Hepatocyte (in vitro differentiated cells): ENCODE measurements at places on chromosomes 7 and 10. TPM values are rescaled to one million over a fixed set of nuclear protein-coding genes. Genes with fewer than 3 reads are reported as not detected.

- H3K4me3 ChIP-seq: no peak overlapping the region
- H3K4me1 ChIP-seq: peaks cover 7% of the 10 kb centered on the region
- peak; percentile 48 for DNase-seq
- H3K27me3 ChIP-seq: no peaks in the 10 kb centered on the region
- H3K27ac ChIP-seq: peak overlapping the region; percentile 45
Observed at GRCh38 chr7:121313793-121314676, 14.8 kb upstream of the WNT16 start.

DNA sequence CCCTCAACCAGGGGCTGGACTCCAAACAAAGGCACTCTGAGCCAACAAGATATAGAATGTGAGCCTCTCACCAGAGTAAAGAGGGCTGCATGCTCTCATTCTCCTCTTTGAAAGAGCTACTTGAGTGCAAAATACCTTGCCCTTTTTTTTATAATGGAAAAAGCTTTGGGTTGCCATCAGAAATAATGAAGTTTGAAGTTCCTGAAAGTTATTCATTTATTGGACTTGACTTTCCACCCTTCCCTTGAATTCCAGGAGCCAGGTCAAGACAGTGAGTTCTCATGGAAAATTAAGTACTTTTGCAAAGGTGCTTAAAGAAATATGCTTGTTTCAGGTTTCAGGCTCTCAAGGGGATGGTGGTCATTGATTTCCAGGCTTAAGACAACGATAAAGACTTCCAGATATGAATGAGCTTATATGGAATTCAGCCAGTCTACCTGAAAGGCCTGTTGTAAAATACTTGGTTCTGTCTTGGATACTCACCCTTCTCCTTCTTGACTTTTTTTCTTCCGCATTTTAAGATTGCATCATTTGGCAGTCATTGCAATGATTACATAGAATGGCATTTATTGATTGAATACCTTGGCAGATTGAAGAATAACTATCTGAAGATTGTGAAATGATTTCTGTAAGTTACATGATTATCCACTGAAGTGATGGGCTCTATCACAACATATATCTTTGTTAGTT lies 696.4 kb downstream of the INHBA start:
- H3K36me3 ChIP-seq: no peaks in the 10 kb centered on the region
- no peak overlapping the region for H3K4me3 ChIP-seq
- H3K4me1 ChIP-seq: no peaks in the 10 kb centered on the region

DNA sequence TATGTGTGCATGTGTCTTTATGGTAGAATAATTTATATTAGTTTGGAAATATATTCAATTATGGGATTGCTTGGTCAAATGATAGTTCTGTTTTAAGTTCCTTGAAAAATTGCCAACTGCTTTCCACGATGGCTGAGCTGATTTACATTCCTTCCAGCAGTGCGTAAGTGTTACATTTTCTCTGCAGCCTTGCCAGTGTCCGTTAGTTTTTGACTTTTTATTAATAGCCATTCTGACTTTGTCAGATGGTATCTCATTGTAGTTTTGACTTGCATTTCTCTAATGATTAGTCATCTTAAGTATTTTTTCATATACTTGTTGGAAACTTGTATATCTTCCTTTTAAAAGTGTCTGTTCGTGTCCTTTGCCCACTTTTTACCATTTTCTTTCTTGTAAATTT lies 434.2 kb upstream of the POT1 start:
- H3K27ac ChIP-seq: no peak overlapping the region
- DNase-seq: no peak
- H3K4me3 ChIP-seq: no peak overlapping the region
- no peaks in the 10 kb centered on the region for H3K4me1 ChIP-seq
- no peaks in the 10 kb centered on the region for H3K36me3 ChIP-seq
- no peaks in the 10 kb centered on the region for H3K27me3 ChIP-seq

GRCh38 chr10:73136627-73137026 lies 26.4 kb downstream of the NUDT13 start:
- DNase-seq: peak; percentile 41
- no peaks in the 10 kb centered on the region for H3K36me3 ChIP-seq
- H3K4me1 ChIP-seq: no peaks in the 10 kb centered on the region
- H3K4me3 ChIP-seq: no peak overlapping the region

DNA sequence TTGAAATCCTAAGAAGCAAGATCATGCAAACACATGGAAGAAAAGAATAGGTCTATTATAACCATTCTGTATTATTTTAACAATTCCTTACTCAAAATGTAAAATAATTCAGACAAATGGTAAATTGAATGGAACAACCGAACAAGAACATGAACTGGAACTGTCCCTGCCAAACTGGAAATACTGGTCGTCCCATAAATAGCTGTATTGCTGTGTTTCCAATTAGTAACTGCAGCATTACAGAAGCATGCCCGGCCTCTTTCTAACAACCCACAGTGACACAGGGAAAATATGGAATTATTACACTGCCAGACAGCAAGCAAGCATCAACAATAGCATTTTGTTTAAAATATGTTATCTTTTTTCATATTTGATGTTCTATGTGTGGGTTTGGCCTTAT lies 1138.5 kb upstream of the PHF14 start:
- no peaks in the 10 kb centered on the region for H3K36me3 ChIP-seq
- H3K4me1 ChIP-seq: no peaks in the 10 kb centered on the region
- DNase-seq: no peak
- H3K4me3 ChIP-seq: no peak overlapping the region
- no peaks in the 10 kb centered on the region for H3K27me3 ChIP-seq

DNA sequence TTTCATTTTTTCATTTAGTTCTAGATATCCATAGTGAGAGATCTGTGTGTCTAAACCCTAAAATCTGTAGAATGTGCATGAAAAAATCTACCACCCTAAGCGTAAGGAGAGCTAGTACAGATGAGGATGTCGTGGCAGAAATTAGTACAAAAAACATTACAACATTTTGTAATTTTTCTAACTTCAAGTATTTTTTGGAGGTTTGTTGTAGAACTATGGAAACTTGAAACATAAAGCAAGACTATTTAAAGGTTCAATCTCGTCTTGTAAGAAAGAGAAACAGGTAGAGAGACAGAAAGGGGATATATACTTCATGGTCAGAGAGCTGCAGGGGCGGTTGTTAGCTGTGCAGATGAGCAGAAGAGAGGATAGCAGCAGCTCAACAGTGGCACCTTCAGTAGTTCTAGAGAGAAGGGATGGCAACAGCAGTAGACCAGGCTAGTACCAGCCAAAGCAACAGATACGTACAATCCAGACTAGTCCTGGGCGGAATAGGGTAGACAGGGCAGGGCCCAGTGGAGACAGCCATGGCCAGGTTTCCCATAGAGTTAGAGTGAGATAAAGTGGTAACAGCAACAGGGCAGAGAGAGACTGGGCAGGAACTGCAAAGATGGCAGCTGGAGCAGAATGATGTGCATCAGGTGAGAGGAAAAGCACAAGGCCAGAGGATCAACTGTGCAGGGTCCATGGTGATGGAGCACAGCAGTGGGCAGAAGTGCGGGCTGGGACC lies 145.2 kb downstream of the FRMD4A start:
- H3K27me3 ChIP-seq: no peaks in the 10 kb centered on the region
- no peak for DNase-seq
- H3K27ac ChIP-seq: no peak overlapping the region
- H3K4me3 ChIP-seq: no peak overlapping the region
- no peaks in the 10 kb centered on the region for H3K36me3 ChIP-seq

PIP gene
- not detected in 2 replicates for polyA plus RNA-seq

CALHM3 gene
- polyA plus RNA-seq: not detected in 2 replicates

NAT16 gene
- polyA plus RNA-seq: not detected in 2 replicates
